ENCODE measurements at places on chromosomes 5 and 9.

GRCh38 chr9:125418404-125418803, 156.8 kb downstream of the GAPVD1 start:
- no peak for DNase-seq

- no peak for DNase-seq
Measured at GRCh38 chr9:118650417-118650816, 718.8 kb downstream of the BRINP1 start.

GRCh38 chr5:113059232-113060040, 82.8 kb downstream of the DCP2 start:
- DNase-seq, result no peak

DNA sequence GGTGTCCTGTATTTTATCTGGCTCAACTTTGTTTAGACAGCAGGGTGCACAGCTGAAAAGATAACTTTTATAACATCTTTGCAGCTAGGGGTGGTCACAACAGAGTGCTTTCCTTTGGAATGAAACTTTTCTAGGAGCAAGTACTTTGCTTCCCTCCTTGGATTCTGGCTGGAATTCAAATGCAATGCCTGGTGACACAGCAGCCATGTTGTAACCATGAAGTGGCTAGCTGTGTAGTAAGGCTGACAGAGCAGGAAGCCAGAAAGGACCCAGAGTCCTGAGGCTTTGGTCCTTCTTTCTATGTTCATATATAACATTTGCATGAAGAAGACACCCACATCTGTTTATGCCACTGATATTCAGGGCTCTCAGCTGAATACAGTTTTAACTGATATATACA, 48.1 kb downstream of the TENT4A start:
- DNase-seq, result no peak

- DNase-seq, result no peak
Measured at GRCh38 chr5:11504065-11504885, 400.0 kb downstream of the CTNND2 start.

DNA sequence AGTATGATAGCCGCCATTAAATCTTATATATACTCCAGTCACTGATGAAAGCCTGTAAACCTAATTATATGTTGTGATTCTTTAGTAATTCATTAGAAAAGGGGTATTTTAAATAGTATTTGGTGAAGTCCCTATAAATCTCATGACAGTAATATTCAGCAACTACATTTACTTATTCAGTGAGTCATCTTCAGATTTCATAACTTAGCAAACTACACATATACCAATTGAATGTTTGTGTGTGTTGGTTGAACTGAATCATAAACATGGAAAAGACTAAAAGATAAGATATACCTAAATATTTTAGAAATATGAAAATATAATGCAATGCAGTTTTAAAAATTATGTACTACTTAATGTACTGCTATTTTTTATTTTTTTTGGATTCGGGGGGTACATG, 1050.4 kb downstream of the MAT2B start:
- DNase-seq, result no peak

GRCh38 chr5:29367176-29367833, 1826.2 kb upstream of the CDH6 start:
- DNase-seq, result no peak

DNA sequence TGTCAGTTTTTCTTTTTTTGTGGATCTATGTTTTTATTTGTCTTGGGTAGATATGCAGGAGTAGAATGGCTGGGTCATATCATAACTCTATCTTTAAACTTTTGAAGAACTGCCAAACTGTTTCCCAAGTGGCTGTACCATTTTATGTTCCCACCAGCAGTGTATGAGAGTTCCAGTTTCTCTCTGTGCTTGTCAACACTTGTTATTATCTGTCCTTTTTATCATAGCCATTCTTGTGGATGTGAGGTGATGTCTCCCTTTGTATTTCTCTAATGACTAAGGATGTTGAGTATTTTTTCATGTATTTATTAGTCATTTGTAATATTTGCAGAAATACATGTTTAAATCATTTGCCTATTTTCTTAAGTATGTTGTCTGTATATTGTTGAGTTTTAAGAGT, 17.4 kb upstream of the FAT2 start:
- no peak for DNase-seq

DNA sequence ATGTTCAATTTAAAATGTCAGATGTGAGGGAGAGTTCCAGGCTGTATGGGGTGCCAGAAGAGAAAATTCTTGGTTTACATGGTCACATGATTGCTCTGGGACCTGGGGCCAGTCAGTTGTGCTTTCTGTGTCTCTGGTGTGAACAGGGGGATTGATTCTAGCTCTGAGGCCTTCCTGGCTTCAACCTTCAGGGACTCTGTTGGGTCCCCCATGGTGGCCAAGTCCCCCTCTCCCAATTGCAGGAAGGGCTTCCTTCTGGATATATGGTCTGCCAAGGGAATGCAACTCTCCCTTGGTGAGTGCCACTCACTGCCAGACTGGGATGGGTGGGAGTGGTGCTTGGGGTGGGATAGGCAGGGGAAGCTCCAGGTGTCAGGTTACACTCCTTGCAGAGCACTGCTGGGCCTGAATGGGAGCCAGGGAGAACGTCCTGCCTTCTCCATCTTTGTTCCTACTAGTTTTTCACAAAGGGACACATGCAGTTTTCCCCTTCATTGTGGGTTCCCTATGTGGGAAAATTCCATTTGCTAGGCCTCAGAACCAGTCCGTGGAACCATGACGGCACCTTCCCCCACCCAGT, 153.2 kb downstream of the MELK start:
- no peak for DNase-seq

GRCh38 chr5:84384604-84385575, at the start of gene EDIL3:
TSS of gene EDIL3 (minus strand) at chr5:84384880. CDS start at chr5:84384374, 506 bp downstream.
- no peak for DNase-seq

GRCh38 chr5:56432321-56432720, 199.2 kb upstream of the ANKRD55 start:
- no peak for DNase-seq

GRCh38 chr5:6587171-6587570, 45.7 kb downstream of the NSUN2 start:
- no peak for DNase-seq

DNA sequence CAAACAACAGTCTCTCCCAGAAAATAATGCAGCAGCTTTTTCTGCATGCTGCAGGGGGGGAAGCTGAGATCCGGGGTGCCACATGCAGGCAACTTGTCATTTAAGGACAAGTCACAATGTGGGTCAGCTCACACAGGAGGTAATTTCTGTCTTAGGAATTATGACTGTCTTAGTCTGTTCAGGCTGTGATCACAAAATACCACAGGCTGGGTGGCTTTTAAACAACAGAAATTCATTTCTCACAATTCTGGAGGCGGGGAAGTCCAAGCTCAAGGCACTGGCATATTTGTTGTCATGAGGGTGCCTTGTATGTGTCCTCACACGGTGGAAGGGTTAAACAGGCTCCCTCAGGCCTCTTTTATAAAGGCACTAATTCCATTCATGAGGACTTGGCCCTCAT, 127.7 kb downstream of the DIRAS2 start:
- no peak for DNase-seq

GRCh38 chr9:134554373-134555093, 87.1 kb upstream of the COL5A1 start:
- no peak for DNase-seq

DNA sequence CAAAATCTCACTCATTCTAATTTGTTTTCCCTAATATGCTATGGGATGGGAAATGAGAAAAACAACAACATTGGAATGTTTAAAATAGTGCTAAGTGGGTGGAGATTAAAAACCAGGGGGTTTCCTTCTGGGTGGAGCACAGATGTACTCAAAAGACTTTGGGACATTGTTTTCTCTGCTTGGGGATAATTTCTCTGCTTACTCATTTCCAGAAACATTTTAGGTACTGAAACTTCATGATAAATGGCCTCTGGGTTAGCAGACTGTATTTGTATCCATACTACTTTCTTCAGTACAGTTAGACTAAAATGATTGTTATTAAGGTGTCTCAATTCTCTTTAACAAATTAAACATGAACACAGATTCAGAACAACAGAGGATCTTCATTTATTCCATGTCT, 17.4 kb downstream of the ELOVL7 start:
- no peak for DNase-seq

All from GM12892 (cell line).